SJSA1 (cell line): ENCODE measurements at places on chromosomes 11 and 22.

- no peak for DNase-seq
Observed at GRCh38 chr11:61163714-61164605, 2.7 kb upstream of the VPS37C start.

GRCh38 chr22:28188178-28188879 lies 269.3 kb upstream of the PITPNB start:
- DNase-seq = no peak

- no peak for DNase-seq
Observed at GRCh38 chr11:45879803-45880686, 5.4 kb upstream of the MAPK8IP1 start.

DNA sequence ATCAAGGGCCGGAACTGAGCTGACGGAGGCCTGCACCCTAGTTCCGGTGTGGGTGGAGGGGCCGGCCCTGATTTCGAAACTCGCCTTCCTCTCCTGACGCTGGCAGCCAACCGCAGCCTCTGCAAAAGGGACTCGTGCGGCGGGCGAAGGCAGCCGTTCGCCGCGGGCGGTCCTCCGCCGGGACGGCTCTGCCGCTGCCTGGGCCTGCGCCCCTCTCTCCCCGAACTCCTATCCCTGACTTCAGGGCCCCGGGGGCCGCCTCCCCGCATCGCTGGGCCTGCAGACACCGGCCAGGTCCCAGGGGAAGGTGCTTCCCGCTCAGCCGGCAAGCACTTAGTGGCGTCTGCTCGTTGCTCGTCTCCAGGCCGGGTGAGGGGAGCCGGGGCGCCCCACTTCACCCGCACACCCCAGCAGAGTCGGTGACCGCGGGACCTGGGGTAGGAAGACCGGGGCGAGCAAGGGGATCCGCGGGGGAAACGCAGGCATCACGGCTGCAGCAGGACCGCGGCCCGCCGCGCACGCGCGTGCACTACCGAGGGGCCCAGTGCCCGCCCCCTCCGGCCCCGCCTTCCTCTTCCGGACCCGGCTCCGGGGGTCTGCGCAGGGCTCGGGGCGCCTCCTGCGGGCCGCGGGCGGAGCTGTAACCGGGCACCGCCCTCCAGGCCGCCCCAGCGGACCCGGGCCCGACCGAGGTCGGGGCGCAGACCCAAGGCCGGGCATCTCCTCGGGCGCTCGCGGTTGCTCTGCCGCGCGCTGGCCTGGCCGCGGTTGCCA lies 464 bp upstream of the ANKRD13D start:
- peak; percentile 99 for DNase-seq
